ENCODE measurements at places on chromosomes 3 and 15.
A peak's percentile ranks its signal among the peaks of the same experiment; 100 is the strongest.

GRCh38 chr3:169342652-169343505 lies 320.6 kb downstream of the MECOM start:
- DNase-seq, result no peak

DNA sequence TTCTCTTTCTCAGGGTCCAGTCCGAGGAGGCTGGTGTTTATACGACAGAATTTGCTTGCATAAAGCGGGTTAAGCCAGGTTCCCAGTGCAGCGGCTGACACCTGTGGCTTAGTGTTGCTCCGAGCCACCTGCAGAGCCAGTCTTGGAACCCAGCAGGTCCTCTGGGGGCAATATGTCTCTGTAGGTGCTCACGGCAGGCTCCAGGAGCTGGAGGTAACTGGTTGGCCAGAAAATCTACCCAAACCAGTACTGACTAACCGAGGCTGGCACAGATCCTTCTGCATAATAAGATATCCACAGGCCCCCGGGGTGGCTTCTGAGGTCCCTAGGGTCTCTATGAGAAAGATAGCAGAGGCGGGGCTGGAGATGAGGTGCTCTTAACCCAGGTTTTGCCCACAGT lies 3.2 kb downstream of the MGLL start:
- DNase-seq, result no peak

- no peak for DNase-seq
Observed at GRCh38 chr15:39641191-39641889, 60.5 kb downstream of the THBS1 start.

GRCh38 chr15:71677352-71677751 lies 133.0 kb upstream of the NR2E3 start:
- DNase-seq, result no peak

- DNase-seq, result no peak
Observed at GRCh38 chr15:29734917-29735572, 87.2 kb downstream of the TJP1 start.

DNA sequence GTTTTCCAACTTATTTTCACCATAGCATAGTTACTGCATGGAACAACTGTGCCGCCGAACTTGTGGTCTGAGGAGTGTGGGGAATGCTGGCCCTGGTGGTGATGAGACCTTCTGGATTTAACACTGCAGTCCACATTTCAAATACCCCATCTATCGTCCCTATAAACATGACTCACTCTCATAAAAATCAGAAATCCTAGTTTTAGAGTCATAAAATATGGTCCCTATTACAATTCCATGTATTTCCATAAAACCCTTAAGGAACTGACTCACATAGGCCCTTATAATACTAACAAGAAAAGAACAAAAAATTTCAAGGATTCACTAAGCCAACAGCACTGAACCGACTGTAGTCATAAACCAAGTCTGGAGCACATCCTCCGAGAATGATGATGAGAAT lies 147.2 kb downstream of the FOXP1 start:
- DNase-seq, result no peak

DNA sequence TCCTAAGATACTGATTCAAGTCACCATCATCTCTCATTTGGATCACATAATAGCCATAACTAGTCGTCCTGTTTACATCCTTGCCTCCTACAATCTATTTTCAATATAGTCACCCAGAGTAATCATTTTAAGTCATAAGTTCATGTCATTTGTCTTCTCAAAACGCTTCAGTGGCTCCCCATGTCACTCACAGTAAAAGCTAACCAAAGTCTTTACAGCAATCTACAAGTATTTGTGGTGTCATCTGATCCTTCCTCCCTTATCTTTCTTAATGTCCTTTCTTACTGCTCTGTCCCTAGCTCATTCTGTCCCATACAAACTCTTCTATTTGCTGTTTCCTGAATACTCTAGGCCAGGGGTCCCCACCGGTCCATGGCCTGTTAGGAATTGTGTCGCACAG lies 28.8 kb downstream of the GBE1 start:
- no peak for DNase-seq

DNA sequence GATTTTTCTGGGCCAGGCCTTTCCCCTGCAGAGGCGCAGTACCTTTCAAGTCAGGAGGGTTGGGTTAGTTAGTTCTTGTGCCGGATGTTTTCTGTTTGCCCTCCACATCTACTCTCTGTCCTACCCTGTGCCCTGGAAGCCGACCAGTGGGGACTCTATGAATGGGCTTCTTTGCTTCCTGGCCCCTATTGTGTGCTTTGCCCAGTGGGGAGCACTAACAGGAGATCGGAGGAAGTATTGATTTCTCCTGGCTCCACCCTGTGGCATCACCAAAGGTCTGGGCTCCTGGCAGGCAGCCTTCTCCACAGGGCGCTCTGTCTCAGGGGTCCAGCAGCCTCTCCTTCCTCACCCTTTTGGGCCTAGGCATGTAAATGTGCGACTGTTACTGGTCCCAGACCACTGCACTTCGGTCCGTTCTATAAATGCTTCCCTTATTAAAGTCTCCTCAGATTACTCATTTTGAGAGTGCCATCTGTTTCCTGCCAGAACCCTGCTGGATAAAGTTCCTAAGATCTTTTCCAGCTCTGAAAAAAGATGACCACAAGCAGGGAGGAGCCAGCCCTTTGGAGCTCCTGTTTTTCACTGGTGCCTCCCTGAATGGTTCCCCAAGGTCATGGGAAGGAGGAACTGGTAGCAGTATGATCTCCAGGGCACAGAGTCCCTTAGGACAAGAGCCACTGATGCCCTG lies 44.5 kb downstream of the CTDSPL start:
- DNase-seq, result peak; percentile 13

DNA sequence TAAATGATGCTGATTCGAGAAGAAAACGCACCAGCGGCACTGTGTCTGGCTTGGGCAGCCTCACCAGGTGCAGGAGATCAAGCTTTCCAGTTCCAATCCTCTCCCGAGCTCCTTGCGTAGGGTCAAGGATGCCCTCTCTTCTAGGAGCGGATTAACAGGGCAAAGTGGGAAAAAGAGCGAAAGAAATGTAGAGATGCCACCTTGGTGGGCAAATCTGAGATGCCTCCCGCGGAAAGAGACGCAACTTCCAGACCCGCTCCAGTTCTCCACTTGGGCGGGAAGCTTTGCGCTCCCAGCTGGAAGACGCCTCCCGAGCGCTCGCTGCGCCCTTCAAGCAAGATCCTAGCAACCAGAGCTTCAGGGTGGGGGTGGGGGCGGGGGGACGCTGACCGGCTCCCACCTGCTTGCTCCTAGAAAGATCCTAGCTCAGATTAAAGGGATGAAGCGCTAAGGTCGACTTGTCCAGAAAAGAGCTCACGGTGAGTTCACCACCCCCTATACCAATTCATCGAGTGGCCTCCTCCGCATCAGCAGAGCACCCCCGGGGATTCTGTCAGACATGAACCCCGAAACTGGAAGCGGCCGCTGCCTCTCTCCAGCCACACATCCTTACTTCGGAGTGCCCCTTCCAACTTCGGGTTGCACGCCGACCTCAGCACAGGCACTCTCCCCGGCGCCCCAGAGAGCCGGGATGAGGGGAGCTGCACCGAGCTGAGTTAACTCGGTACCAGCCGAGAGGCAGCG lies 769 bp downstream of the TAFA4 start:
- DNase-seq, result no peak

GRCh38 chr3:82416830-82417229 lies 655.4 kb upstream of the GBE1 start:
- DNase-seq, result no peak

GRCh38 chr3:169105561-169105960 lies 558.0 kb downstream of the MECOM start:
- no peak for DNase-seq

- peak; percentile 16 for DNase-seq
Observed at GRCh38 chr3:50587806-50588758, 18.8 kb downstream of the HEMK1 start.

Measured in inflammatory macrophage (primary cell).